IMR-90 (cell line): ENCODE measurements at places on chromosomes 7 and 10. TPM values are rescaled to one million over a fixed set of nuclear protein-coding genes. Genes with fewer than 3 reads are reported as not detected.

GRCh38 chr7:117605712-117606111 is 125.9 kb downstream of the CFTR start:
- peaks cover 4% of the 10 kb centered on the region; the same call in 1 of the 2 replicates for H3K4me1 ChIP-seq
- H3K4me3 ChIP-seq = no peak overlapping the region
- no peak for DNase-seq

- peaks cover 13% of the 10 kb centered on the region for H3K4me1 ChIP-seq
- H3K4me3 ChIP-seq = no peak overlapping the region
- H3K27me3 ChIP-seq = no peaks in the 10 kb centered on the region
- DNase-seq = peak; percentile 31
- H3K36me3 ChIP-seq = no peaks in the 10 kb centered on the region
These were observed 67.6 kb upstream of the CAV2 start for GRCh38 chr7:116431787-116432526.

GRCh38 chr10:21614000-21614399 is 80.0 kb downstream of the MLLT10 start:
- H3K27ac ChIP-seq = no peak overlapping the region
- no peak for DNase-seq
- no peaks in the 10 kb centered on the region for H3K27me3 ChIP-seq

GRCh38 chr10:86177537-86178155 is 188.9 kb downstream of the GRID1 start:
- H3K27me3 ChIP-seq = no peaks in the 10 kb centered on the region
- no peaks in the 10 kb centered on the region for H3K36me3 ChIP-seq
- DNase-seq = no peak
- no peaks in the 10 kb centered on the region for H3K4me1 ChIP-seq
- H3K4me3 ChIP-seq = no peak overlapping the region

BRAF gene
- 12.9 and 16.9 TPM in 2 replicates for total RNA-seq
